ENCODE measurements at places on chromosomes 12 and 14.
A peak's percentile ranks its signal among the peaks of the same experiment; 100 is the strongest.

DNA sequence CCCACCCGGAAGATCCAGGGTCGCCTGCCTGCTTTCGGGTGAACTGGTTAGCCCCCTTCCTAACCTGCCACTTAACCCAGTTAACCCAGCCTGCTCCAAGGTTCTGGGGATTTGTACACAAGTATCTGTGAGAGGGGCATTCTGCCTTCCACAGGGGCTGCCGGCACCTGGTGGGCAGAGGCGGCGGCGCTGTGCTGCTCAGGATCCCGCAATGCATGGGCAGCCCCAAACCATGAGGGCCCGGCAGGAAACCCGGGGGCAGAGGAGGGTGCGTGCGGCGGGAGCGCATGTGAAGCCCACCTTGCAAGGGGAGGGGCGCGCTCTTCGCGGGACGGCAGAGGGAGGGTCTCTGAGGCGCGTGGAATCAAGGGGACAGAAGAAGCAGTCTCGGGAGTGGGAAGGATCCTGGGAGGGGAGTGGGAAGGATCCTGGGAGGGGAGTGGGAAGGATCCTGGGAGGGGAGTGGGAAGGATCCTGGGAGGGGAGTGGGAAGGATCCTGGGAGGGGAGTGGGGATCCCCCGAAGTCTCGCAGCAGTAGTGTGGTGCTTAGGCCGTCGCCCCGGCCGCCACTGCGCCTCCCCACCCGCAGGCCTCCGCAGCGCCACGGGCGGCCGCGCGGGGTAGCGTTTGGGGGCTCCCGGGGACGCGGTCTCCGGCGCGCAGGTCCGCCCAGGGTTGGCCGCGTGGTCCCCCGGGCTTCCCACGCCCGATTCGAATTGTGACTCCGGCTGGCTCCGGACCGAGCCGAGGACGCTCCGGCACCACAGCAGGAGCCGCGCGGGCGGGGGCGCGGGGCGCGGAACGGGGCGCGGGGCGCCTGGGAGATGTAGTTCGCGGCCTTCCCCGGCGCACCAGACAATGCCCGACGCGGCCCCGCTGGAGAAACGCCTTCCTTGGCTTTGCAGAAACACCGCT is 4.9 kb upstream of the MTA1 start:
- peak; percentile 37 for DNase-seq

DNA sequence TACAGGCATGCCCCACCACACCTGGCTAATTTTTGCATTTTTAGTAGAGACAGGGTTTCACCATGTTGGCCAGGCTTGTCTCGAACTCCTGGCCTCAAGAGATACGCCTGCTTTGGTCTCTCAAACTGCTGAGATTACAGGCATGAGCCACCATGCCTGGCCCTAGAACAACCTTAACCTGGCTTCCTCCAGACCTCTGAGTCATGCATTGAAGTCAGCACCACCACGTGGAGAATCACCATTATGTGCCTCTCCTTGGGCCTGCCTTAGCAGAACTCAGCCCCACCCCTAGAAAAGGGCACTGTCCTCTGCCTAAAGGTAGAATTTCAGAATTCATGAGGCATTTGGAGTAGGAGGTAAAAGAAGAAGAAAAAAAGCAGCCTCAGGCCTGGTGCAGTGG is 49.0 kb downstream of the LIMA1 start:
- DNase-seq, result no peak

GRCh38 chr14:104774453-104775072 is 21.0 kb downstream of the AKT1 start:
- DNase-seq, result no peak

GRCh38 chr12:42792265-42792664 is 202.7 kb upstream of the PRICKLE1 start:
- DNase-seq, result no peak

DNA sequence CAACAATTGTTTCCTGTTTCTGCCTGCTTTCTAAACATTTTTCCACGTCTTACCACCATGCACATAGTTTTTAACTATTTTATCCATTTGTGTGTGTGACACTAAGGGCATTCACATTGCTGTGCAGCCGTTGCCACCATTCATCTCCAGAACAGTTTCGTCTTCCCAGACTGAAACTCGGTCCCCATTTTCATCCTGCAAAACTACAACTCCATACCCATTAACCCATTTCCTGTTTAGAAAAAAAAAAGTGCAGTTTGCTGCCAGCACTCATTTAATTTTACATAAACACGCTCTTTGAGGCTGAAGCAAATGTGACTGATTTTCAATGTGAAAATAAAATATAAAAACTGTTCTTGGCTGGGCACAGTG is 15.5 kb downstream of the UBC start:
- DNase-seq, result no peak

- no peak for DNase-seq
These were observed 113.0 kb downstream of the SEC23A start for GRCh38 chr14:38989922-38990546.

GRCh38 chr12:124390442-124391097 is 95.7 kb downstream of the RFLNA start:
- no peak for DNase-seq

- DNase-seq, result no peak
These were observed 138.6 kb downstream of the TPH2 start for GRCh38 chr12:72077111-72077820.

DNA sequence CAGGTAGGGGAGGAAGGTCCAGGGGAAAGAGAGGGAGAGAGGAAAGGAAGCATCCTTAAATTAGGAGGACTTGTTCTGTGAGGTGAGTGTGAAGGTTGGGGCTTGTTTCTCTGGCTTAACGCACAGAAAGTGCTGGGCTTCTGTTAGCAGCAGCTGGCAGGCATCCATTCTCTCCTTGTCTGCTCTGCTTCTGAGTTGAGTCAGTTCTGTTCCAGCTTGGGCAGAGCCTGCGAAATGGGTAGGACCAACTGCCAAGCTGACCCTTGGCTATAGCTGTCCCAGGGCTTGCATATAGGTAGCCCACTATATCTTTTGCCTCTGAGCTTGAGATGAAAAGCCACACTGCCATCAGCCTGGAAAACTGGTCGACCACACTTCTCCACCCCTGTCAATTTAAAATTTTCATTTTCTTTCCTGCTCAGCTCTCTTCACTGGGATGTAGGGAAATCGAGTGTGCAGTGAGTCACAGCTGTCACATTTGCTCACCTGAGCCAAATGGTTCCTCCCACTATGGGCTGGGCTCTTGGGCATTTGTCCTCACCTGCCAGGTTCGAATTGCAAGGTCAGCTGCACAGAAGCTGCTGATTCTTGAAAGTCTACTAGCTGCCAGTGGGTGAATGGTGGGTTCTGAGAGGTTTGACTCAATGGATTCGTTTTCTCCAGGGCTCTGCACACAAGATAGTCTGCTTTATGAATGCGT is 256.4 kb upstream of the PWP1 start:
- no peak for DNase-seq

- no peak for DNase-seq
These were observed 153.7 kb downstream of the PRKD1 start for GRCh38 chr14:29773990-29774389.

DNA sequence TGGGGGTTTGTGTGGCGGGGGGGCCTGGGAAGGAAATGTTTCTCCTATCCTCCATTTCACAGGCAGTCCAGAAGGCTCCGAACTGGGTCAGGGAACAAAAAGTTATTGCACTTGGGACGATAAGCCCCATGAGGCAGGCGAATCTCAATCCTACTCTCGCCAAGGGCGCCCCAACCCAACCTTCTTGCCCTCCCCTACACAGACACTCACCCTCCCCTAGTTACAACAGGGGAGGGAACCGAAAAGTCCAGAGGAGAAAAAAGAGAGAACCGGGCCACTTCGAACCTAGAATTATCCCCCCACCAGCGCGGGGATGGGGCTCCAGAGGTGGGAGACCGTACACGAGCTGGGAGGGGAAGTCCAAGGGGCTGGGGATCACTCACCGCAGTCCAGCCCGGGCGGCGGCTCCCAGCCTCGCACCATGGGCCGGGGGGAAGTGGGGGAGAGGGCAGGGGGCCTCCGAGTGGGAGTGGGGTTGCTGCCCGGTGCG is 357 bp downstream of the HOMEZ start:
- DNase-seq, result no peak

DNA sequence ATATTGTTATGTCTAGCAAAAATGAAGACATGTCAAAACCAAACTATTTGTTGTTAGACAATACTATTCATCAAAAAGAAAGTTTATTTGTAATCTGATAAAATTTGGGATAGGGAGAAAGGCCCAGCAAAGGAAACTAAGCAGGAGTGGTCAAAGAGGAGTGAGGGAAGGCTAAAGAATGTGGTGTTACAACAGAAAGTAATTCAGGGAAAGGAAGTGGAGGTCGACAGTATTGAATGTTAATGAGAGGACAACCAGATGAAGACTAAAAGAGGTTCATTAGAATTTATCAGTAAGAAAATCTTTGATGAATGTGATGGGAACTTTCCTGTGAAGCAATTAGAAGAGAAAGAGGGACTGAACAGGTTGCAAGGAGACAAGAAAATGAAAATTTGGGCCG is 33.9 kb downstream of the PLCZ1 start:
- no peak for DNase-seq

- no peak for DNase-seq
These were observed 1.5 kb upstream of the CDKL1 start for GRCh38 chr14:50398189-50398580.

DNA sequence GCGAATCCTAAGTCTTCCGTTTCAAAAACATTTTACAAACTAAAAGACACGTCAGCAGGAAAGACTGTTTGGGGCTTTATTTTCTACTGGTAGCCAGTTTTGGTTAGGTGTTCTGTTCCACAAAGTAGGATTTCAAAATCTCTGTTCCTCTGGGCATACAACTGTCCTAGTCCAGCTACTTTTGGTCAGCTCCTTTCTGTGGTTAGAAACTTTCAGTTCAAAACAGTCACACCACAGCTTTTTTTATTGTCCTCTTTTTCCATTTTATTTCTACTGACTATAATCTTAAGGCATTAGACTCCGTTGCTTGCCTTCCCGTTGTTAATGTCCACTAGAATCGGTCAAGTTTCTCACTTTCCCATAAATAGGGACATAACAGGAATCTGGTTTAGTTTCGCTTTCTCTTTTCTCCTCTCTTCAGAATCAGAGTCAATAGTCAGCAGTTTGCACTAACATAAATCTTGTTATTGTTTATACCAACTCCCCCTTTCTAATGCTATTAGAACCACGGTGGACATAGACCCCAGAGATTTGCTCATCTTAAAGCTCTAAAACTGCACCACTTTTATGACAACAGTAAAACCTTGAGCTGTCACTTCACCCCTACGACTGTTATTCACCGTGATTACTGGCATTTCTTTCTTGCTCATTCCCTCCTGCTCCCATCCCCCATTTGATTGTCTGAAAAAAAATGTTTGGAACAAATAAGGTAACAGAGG is 41.5 kb upstream of the NPAS3 start:
- no peak for DNase-seq

GRCh38 chr12:76240281-76240680 is 107.9 kb downstream of the BBS10 start:
- no peak for DNase-seq

GRCh38 chr14:75967866-75968265 is 13.9 kb downstream of the TGFB3 start:
- no peak for DNase-seq

DNA sequence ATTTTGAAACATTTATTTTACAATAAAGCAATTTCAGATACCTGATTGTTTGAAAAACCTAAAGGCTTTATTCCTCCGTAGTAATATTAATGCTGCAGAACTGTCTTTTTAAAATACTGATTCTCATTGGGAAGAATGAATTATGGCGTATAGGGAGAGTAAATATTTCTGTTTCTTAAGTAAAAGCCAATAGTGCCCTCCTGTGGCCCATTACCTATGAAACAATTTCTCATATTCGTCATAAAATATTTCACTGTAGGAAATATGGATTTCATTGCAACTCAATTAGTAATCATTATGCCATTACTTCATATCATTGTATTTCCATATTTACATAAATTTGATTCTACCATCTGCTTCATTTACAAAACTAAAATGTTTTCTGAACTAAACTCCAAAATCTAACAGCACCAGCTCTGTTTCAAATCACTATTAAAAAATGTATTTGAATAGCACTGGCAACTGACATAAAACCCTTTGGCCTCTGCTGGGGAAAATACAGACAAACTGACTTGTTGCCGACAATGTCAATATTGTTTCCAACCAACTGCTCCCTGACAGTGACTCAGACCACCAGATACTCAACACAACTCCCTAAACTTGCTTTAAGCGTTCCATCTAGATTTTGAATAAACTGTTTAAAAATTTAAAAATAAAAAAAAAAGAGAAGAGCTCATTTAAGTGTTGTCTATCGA is 290.3 kb downstream of the NAV3 start:
- peak; percentile 37 for DNase-seq

DNA sequence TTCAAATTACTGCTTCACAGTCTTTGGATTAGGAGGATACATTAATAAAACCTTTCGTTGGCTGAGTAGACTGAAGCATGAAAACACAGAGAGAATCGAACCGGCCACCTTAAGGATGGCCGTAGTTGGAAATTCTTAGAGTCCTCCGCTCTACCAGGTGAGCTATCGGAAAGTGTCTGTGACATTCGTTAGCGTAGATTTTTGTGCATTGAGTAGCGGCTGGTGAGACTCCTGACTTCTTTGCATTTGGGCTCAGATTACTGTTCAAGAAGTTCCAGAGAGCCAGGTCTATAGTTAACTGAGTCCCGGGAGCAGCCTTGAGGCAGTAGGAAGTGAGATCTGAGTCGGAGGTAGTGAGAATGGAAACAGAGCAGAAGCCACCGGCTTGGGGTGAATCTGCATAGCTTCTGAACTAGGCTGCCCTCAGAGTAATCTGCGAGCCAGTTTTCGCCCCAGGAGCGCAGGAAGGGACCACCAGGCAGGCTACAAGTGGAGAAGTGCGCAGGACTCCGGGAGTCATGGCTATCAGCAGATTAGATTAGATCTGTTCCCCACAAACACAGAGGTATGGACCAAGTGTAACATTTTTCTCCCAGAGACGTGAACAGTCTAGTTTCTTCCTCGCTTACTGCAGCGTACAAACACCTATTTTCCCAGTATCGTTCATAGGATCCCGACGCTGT is 11.0 kb downstream of the OR6S1 start:
- DNase-seq, result no peak

DNA sequence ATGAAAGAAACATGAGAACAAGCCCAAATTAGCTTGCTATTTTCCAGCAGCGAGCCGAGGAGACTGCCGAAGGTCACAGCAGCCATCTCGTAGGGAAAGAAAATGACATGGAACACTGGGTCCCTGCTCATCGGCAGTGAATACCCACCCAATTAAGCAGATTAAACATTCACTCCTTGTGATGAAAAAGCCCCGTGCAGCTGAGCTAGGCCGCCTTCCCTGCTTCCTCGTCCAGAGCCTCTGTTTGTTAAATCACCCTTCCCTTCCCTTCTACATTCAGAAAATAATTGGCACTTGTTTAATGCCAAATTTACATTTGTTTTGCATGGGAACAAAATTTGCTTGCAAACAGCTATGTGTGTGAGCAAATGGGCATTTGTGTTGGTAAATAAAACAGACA is 342.5 kb downstream of the RMST start:
- DNase-seq, result no peak
